ENCODE measurements at places on chromosomes 4 and X.

DNA sequence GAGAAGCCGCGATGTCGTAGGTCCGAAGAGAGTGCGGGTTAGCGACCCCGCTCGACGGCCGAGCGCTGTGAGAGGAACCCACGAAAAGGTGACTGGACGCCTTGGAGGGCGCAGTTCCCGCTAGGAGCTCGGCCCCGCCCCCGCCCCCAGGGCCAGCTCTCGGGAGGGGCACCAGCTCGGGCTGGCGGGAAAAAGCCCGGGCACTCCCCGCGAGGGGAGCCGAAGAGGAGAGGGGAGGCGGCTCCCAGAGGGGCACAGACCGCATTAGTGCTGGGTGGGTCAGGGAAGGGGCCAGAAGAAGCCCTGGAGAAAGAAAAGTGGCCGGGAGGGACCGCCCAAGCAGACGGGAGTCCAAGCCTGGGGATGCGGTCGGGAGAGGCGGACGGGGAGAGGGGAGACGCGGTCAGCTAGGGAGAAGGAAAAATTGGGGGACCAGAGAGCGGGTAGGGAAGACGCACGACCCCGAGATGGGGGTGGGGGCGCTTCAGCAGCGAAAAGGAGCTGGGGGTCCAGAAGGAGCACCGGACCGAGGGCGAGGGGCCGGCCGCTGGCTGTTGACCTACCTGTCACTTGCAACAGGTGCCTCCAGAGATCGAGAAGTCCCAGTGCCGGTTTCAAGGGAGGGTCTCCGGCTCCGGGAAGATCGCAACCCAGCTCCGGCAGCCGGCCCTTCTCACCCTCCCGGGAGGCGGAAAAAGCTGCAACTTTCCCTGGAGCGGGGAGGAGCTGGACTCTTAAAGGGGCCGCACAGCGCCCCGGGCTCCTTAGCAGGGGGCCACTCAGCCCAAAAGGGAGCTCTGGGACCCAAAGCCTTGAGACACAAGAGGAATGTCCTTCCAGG lies at the start of gene SYTL4:
SYTL4 (minus strand) TSS at position 681 of the 841 bp plus-strand sequence. CDS start 30,084 bp downstream, outside the sequence.
- DNase-seq = peak; percentile 69

DNA sequence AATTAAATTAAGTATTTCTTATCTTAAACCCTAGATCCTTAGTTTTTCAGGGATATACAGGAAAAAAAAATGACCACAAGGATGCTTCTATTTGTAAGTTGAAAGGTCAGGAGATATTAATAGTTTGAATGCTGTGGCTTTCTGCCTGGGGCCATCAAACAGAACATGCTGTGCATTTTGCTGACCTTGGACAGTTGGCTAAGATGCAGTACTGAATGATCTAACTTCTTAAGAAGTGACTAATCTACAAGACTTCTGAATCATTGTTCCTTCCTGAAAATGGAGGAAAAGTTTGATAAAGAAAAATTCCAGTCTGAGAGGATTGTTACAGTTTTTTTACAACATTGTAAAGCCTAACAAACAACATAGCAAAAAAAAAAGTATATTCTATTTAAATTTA lies 237.8 kb upstream of the JADE1 start:
- DNase-seq = no peak

DNA sequence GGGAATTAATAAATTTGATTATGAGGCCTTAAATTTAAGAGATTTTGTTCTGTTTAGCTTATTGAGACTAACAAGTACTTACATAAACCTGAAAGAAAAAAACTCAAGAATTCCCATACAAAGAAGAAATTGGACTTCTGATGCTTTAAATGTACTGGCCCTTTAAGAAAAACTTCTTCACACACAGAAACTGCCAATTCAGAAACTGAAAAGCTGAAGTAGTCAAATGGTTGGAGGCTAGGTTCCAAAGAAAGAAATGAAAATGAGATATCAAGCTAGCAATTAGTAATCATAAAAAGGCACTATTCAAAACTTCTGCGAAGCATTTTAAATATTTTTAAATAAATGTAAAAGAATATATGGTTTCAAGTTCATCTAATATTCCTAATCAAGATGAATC lies 151.3 kb downstream of the THOC2 start:
- no peak for DNase-seq

- DNase-seq = no peak
These were observed 62.4 kb downstream of the RPS6KA3 start for GRCh38 chrX:20204351-20204750.

DNA sequence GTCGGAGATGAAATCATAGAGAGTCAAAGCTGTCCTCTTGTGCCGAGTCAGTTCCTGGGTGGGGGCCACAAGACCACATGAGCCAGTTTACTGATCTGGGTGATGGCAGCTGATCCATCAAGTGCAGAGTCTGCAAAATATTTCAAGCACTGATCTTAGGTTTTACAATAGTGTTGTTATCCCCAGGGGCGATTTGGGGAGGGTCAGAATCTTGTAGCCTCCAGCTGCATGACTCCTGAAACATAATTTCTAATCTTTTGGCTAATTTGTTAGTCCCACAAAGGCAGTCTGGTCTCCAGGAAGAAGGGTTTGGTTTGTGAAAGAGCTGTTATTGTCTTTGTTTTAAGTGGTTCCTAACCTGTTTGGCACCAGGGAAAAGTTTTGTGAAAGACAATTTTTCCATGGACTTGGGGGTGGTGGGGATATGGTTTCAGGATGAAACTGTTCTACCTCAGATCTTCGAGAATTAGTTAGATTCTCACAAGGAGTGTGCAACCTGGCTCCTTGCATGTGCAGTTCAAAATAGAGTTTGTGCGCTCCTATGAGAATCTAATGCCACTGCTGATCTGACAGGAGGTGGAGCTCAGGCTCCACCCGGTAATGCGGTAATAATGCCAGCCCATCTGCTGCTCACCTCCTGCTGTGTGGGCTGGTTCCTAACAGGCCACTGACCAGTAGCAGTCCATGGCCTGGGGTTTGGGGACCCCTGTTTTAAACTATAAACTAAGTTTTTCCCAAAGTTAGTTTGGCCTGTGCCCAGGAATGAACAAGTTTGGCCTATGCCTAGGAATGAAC lies 29.2 kb downstream of the METAP1 start:
- DNase-seq = peak; percentile 82

GRCh38 chr4:99356992-99357391 lies 4.4 kb upstream of the ADH1C start:
- no peak for DNase-seq

DNA sequence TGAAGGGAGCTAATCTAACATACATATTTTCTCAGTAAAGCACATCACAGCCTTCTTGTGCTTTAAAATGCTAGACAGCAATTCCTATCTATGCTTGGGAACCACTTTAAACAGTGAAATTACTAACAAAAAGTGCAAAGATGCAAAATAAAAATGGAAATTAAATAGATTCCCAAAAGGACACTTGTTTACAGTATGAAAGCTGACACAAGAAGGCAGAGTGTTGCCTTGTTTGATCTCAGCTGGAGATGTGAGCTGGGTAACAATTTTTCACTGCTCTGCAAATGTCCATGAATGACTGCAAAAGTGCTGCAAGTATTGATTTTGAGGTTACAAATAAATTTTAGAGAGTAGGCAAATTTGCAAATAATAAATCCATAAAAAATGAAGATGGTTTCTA lies 22.3 kb downstream of the GRIA2 start:
- no peak for DNase-seq

- DNase-seq = no peak
These were observed 56.6 kb downstream of the ZNF827 start for GRCh38 chr4:145881989-145882388.

GRCh38 chr4:172989984-172990820 lies 178.4 kb upstream of the GALNT7 start:
- no peak for DNase-seq

- no peak for DNase-seq
These were observed 115.1 kb downstream of the PHEX start for GRCh38 chrX:22147214-22147613.

- no peak for DNase-seq
These were observed 56.4 kb downstream of the IRF2 start for GRCh38 chr4:184417802-184418511.

- no peak for DNase-seq
These were observed 61.2 kb upstream of the CAMK2D start for GRCh38 chr4:113822555-113823290.

DNA sequence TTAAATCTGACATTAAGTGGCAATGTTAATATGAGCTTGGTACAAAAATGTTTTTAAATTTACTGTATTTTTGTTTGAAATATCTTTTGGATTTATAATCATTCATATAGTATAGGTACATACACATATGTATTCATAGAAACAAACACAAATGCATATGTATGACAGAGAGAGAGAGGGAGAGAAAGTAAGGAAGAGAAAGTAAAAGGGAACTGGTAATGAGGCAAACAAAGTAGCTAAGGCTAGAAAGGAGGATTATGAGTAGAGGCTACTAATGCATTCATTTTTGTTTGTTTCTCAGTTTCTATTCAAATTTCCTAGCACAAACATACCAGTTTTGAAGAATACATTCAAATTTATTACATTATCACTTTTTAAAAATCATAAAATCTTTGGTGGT lies 132.4 kb downstream of the GLRA3 start:
- DNase-seq = no peak

GRCh38 chr4:4395371-4395770 lies 8.5 kb downstream of the NSG1 start:
- no peak for DNase-seq

GRCh38 chr4:189232274-189232673 lies 708.4 kb upstream of the FRG1 start:
- no peak for DNase-seq

DNA sequence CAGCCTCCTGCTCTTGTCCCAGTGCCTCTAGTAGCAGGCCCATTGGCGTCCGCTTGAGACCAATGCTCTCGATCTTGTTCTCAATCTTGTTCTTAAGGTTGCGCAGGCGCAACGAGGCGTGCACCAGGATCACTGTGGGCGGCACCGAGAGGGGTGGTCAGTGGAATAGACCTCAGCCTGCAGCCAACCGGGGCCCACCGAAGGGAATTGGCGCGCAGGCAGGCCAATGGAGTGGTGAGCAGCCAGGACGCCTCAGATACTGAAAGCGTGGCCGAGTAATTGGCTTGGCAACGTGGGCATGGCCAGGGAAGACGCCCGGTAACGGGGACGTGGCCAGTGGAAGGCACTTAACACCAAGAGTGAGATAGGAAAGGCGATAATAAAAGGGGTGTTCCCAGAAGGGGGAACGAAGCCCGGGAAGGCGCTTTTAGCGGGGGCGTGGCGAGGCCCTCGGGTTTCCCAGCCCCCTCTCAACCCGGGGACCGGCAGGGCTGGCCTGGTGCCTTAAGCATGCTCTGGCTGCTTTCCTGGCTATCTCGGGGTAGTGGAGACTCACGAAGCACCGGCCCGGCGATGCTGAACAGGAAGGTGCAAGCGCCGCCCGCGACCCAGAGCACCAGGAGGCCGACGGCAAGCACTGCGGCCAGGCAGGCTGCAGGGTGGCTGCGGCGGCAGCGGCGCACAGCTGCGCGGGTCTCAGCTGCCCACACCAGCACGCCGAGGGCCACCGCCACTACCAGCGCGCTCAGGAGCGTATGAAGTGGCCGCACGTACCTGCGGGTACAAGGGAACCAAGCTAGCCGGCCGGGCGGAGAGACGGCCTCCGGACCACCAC lies 1.7 kb downstream of the PRAF2 start:
- DNase-seq = no peak

DNA sequence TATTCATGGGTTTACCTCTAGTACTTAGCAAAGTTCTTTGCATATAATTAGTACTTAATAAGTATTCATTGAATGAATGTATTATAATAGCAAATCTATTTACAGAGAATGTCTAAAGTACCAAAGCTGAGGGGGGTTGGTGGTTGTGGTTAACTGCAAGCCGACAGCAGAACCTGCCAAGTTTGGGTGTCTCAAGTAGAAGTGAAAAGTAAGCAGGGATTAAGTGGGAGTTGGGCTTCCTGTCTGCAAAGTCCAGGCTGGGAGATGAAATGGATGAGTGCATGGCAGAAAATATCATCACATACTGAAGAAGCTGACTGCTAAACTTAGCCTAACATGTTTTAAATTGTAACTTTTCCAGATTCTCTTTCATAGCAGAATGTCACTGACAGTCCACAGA lies 169.6 kb downstream of the CAMK2D start:
- no peak for DNase-seq

DNA sequence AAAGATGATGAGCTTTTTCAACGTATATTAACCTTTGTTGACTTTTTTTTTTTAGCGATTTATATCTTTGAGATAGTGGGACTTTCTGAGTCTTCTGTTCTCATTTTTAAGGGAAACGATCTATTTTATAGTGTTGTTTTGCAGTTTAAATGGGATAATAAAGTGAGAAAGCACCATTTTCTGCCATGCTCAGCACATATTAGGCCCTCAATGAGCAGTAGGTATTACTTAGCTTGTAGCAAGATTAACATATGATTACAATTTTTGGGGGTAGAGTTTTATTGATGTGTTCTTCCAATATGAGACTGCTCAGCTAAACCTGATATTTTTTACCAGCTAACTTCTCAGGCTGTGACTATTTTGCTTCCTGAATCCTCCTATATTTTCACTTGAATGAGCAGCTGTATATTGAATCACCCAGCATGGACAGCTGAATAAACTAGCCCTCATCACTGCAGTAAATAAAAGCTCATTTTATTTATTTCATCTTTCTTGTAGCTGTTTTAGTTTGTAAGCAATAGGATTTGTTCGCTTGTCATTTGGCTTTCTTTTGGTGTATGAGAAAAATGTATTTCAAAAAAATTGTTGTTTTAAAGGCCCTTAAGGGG lies 43.7 kb downstream of the UGT8 start:
- DNase-seq = no peak

Measured in WERI-Rb-1 (cell line).